ENCODE measurements at places on chromosomes 4 and X. TPM values are rescaled to one million over a fixed set of nuclear protein-coding genes. Genes with fewer than 3 reads are reported as not detected.

The SUPT20HL2 gene
- not detected for total RNA-seq

DNA sequence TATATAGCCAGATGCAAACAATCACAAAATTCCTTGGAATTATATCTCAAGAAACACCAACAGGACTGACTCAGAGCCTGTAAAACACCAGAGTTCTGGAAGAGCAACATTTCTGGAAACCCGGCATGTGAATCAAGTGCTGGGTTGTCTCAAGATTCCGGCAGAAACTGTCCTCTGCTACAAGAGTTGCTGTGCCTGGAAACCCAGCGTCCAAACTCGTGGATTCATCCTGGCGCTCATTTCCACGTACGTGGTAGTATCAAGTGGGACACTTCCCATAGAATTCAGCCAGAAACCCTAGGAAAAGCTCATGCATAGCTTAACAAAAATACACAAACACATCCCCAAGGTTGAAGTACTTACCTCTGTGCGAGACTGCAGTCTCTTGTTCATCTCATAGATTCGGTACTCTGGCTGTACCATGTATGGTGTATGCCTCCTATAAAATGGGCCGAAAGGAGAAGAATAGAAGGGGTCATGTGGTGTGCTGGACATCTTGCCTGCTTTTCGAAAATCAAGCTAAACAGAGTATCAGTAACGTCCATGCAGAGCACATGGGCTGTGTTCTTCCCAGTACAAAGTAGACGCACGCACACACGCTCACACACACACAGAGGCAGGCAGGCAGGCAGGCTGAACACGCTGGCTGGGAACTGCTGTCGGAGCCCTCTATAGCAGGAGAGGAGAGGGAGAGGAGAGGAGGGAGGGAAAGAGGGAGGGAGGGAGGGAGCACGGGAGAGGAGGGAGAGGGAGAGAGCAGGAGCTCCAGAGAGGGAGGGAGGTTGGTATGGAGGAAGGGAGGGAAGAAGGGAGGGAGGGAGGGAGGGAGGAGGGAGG, at the start of gene LDB2:
LDB2 (minus strand) TSS at position 655 of the 837 bp plus-strand sequence.
- no peaks in the 10 kb centered on the region for H3K36me3 ChIP-seq
- H3K27ac ChIP-seq: no peak within 1 kb of the TSS
- peaks cover 10% of the 10 kb centered on the region for H3K27me3 ChIP-seq
- H3K4me3 ChIP-seq: peak within 1 kb of the TSS; percentile 10
- H3K4me1 ChIP-seq: peaks cover 11% of the 10 kb centered on the region

- no peak for DNase-seq
- no peaks in the 10 kb centered on the region for H3K36me3 ChIP-seq
- no peaks in the 10 kb centered on the region for H3K4me1 ChIP-seq
- H3K4me3 ChIP-seq: no peak overlapping the region
- peaks cover 5% of the 10 kb centered on the region for H3K27me3 ChIP-seq
Measured at GRCh38 chr4:13833171-13833804, 205.8 kb upstream of the BOD1L1 start.

GRCh38 chr4:186878203-186878776, 154.6 kb upstream of the FAT1 start:
- H3K27me3 ChIP-seq: no peaks in the 10 kb centered on the region
- no peaks in the 10 kb centered on the region for H3K36me3 ChIP-seq
- no peak overlapping the region for H3K27ac ChIP-seq
- no peak for DNase-seq

GRCh38 chr4:83247415-83248357, 36.9 kb downstream of the COQ2 start:
- peaks cover 16% of the 10 kb centered on the region for H3K4me1 ChIP-seq

- H3K36me3 ChIP-seq: no peaks in the 10 kb centered on the region
- peak; percentile 78 for DNase-seq
- peak overlapping the region; percentile 78 for H3K4me3 ChIP-seq
- H3K27me3 ChIP-seq: peaks cover 26% of the 10 kb centered on the region
- no peak overlapping the region for H3K27ac ChIP-seq
Measured at GRCh38 chr4:173494013-173494970, 35.7 kb downstream of the HAND2 start.

GRCh38 chr4:13498469-13498868, 14.3 kb upstream of the RAB28 start:
- no peaks in the 10 kb centered on the region for H3K4me1 ChIP-seq

DNA sequence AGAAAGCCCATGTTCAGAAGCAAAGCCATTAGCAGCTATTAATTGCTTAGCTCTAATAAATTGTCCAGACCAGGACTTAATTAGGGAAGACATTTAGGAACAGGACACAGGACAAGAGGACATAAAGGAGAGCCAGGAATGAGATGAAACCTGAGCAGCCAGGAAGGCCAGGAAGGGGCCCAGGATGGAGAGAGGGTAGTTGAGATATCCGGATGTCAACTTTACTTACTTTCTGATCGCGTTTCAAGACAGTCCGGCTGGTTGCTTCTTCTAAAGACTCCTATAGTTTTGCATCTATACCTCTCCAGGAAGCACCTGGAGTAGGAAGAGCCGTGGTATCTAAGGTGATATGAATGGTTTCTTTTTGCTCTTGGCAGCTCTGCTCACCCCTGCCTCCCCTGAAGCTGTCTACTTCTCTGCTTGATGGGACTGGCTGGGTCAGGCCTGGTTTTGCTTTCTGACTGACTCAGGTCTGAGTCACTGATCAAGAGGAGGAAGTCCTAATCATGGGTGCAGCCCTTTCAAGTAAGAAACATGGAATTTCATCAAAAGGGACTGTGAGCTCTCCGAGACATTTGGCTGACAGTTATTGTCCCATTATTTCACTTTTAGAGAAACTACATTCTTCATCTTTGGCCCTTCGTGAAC, 733.3 kb downstream of the RPA4 start:
- peak; percentile 23 for DNase-seq
- H3K27ac ChIP-seq: no peak overlapping the region
- no peaks in the 10 kb centered on the region for H3K4me1 ChIP-seq
- H3K4me3 ChIP-seq: no peak overlapping the region
- H3K36me3 ChIP-seq: no peaks in the 10 kb centered on the region
- no peaks in the 10 kb centered on the region for H3K27me3 ChIP-seq
